ENCODE measurements at places on chromosomes 3 and 15. TPM values are rescaled to one million over a fixed set of nuclear protein-coding genes. Genes with fewer than 3 reads are reported as not detected.

GRCh38 chr15:91947293-91947679, 93.8 kb downstream of the SLCO3A1 start:
- DNase-seq = no peak

DNA sequence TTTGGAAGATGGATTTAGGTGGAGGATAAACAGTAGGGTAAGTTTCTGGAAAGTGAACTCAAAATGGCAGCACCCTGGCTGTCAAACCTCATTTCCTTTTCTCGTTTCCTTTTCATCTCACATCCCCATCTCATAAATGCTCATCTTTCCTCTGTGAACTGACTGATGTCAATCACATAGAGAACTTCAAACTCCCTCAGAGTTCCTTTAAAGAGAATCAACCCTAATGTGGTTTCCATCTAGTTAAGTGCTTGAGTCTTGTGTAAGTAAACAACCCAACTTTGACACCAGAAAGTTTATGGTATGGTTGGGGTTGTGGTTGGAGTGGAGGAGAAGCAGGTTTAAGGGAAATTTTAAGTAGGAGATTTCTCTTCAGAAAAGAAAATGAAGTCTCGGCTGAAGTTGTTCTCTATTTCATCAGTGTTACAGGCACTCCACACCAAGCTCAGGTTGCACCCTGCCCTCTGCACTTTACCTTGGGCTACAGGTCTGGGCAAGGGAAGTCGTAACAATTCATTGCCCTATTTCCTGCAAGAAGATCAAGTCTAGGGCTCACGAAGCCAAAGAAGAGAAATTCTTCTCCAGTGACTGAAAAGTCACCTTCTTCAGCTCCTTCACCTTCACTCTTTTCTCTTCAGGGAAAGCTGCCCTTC, 34.4 kb upstream of the TNIK start:
- no peak for DNase-seq

The EPM2AIP1 gene
- 6.2 TPM for total RNA-seq

GRCh38 chr3:64454179-64454578, 228.9 kb upstream of the PRICKLE2 start:
- DNase-seq = no peak

GRCh38 chr3:113043686-113044085, 52.9 kb downstream of the GTPBP8 start:
- DNase-seq = no peak

The METTL6 gene
- total RNA-seq = 31.6 TPM

- DNase-seq = no peak
Observed at GRCh38 chr3:173548261-173548660, 150.7 kb downstream of the NLGN1 start.

The RASL12 gene
- total RNA-seq = 0.92 TPM

GRCh38 chr3:194740859-194741491, 55.3 kb downstream of the FAM43A start:
- DNase-seq = peak; percentile 89

The SLC27A2 gene
- 7.8 TPM for total RNA-seq

The ALAS1 gene
- total RNA-seq = 47.5 TPM

- no peak for DNase-seq
Observed at GRCh38 chr3:100209169-100209568, 51.6 kb upstream of the TBC1D23 start.

DNA sequence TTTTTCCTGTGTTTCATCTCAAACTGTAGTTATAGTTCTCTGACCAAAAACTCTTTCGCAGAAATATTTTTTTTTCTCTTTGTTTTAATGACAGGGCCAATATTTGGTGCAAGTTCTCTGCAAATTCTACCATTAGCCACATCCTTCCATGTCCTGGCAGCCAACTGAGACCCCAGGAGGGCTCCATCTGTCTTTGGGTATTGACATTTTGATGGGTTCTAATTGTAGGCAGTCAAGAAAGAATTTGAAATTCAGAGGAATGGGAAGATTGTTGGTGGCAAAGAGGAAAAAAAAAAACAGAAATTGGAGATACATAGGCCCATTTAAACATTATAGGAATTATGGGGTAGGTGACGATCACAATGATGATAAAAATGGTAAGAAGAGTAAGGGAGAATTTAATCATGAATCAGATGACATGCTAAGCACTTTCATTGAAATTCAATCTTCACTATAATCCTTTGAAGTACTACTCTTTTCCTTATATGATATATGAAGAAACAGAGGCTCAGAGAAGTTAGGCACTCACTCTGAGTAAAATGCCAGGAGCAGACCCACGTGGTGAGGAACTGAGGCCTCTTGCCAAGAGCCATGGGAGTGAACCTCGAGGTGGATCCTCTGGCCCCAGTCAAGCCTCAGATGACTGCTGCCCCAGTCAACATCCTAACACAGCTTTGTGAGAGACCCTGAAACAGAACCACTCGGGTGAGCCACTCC, 151.4 kb downstream of the PDZRN3 start:
- DNase-seq = no peak

DNA sequence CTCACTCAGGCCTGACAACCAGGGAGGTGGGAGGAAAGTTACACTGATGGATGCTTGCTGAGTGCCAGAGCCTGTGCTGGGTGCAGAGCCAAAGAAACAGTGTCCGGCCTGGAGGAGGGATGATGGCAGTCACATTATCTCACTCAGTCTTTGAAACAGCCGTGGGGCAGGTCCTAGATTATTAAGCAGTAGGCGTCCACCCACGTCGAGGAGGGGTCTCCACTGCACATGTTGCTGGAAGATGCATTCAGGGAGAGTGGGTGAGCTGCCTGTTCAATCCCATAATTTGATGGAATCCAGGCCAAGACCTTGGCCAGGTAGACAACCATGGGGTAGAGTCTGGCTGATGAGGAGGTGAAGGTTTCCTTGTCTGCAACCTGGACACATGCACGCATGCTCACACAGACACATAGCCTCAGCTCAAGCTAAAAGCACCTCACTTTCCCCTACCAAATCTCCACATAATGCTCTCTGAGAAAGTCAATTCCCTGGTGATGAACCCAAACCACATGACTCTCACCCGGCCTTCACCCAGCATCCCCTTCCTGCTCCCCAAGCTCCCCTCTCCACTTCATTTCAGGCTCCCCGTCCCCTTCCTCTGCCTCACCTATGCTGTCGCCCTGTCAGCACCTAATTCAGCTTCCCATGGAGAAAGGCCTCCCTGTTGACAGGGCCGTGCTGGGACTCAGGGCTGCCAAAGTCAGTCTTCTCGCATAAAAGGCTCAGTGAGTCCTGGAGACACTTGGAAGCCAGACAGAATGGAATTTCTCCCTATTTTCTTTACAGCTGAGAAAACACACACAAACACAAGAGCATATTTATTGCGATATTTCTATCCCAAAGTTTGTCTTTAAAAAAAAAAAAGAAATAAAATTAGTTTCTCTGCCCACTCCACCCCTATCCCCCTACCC, 29.8 kb downstream of the ACAN start:
- DNase-seq = no peak

The A4GNT gene
- total RNA-seq = not detected

GRCh38 chr3:55823001-55823400, 335.9 kb upstream of the WNT5A start:
- no peak for DNase-seq

DNA sequence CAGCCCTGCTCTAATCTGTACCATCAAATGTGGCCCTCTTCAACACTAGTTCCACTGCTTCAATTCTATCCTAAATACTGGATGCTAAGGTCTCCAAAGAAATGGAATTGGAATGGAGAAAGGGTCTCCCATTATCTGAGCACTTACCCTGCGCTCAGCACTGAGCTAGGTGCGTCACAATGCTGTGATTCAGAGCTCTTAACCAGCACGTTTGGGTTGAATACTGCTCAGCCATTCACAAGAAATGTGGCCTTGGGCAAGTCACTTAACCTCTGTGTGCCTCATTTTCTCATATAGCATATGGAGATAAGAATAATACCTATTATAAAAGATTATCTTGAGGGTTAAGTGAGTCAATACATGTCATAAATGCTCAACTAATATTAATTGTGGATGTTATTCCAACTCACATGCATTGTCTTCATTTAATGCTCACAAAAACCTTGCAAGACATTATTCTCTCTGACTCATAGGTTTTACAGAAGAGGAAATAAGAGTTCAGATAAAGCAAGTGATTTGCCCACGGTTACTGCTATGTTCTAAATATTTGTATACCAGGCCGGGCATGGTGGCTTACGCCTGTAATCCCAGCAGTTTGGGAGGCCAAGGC, 27.4 kb upstream of the SRGAP3 start:
- DNase-seq = no peak

DNA sequence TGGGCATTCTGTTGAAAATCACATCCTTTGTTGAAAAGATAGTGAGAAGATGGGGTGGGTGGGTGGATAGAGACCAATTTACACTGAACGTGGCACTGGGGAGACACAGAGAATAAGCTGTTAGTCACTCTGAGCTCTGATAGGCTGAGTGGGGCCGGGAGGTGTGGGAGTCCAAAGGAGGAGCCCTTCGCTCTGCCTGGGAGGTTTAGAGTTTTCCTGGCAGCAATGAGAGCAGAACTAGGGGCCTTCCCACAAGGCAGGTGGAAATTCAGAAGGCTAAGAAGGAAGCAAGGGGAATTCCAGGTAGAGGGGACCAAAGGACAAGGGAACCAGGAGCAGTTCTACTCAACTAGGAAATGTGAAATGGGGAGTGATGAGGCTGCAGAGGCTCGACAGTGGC, 272.7 kb downstream of the RPLP1 start:
- no peak for DNase-seq

The SNTN gene
- not detected for total RNA-seq

DNA sequence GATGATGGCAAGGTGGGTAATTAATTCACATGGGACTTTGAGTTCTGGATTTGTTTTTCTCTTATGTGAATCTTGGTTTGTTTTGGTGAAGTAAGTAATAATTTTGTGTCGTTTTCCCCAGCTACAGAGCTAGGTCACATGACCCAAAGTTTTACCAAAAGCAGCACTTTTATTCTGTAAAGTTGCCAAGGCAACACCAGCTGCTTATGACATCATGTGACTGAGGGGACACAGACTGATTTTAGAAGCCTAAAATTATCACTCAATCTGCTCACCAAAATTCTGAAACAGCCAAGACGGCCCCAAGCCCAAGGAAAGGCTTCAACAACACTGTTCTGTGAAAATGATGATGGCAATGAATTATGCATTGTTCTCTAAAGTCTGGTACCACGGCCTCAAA, 63.9 kb downstream of the MEX3B start:
- DNase-seq = no peak

DNA sequence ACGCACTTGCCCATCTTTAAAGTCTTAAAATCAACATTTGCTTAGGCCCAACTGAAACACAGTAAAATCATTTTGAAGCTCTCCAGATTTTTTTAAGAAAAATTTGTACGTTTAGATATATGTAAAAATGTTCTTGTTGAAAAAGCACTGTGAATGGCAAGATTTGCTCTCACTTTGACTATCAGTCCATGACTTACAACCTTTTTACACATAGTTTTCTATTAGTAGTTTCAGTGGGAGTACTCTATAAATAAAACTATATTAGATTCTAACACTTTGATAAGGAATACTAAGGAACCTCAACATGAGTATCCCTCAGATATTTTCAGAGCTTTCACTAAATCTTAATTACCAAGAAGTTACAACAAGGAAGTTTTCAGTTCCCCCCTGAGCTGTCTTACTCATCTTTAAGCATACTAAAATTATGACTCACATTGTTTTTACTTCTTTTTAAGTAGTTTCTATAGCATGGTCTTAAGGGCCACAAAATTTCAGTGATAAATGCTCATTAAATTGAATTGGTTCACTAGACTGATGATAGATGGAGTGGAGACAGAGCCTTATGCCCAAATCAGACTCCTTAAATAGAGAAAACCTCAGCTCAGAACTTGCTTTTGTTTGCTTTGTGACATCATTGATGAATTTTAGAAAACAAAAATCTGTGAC, 31.6 kb upstream of the RAP2B start:
- peak; percentile 71 for DNase-seq

The P2RY1 gene
- 0.41 TPM for total RNA-seq

DNA sequence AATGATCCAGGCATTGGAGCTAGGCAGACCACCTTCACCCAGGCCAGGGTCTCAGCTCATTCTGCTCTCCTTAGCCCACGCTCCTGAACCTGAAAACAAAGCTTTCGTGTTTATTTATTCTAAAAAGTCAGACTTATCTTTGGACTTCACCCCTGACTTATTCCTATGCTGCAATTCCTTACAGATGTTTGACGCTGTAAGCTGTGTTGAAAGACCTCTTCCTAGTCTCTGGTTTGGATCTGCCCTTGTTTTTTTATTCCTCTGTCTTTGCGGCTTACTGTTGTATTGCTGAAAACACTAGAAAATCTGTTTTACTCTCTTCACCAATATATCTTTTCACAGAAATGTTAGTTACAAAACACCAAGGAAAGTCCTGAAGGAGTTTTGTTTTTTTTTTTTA, 40.5 kb upstream of the LDHAL6B start:
- DNase-seq = no peak

GRCh38 chr3:52479037-52479876, 15.9 kb upstream of the STAB1 start:
- DNase-seq = no peak

DNA sequence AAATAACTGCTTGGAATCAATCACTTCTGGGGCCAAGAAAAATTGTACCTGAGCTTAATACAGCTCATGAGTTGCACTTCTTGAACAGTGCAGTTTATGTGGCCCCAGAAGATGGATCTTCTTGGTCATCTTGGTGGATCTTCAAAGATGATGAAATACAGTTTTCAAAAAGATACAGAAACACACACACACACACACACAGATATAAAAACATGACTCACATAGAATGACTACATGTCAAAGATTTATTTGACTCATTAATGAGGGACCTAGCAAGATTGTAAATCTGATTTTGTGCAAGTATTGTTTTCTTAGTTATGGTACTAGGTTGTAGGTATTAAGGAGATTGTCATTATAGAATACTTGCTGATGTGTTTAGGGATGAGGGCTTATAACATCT, 32.6 kb downstream of the PDCD6IP start:
- DNase-seq = no peak

GRCh38 chr3:194828116-194828515, 142.4 kb downstream of the FAM43A start:
- DNase-seq = no peak

GRCh38 chr3:72299321-72299802, 514.4 kb upstream of the PROK2 start:
- no peak for DNase-seq

DNA sequence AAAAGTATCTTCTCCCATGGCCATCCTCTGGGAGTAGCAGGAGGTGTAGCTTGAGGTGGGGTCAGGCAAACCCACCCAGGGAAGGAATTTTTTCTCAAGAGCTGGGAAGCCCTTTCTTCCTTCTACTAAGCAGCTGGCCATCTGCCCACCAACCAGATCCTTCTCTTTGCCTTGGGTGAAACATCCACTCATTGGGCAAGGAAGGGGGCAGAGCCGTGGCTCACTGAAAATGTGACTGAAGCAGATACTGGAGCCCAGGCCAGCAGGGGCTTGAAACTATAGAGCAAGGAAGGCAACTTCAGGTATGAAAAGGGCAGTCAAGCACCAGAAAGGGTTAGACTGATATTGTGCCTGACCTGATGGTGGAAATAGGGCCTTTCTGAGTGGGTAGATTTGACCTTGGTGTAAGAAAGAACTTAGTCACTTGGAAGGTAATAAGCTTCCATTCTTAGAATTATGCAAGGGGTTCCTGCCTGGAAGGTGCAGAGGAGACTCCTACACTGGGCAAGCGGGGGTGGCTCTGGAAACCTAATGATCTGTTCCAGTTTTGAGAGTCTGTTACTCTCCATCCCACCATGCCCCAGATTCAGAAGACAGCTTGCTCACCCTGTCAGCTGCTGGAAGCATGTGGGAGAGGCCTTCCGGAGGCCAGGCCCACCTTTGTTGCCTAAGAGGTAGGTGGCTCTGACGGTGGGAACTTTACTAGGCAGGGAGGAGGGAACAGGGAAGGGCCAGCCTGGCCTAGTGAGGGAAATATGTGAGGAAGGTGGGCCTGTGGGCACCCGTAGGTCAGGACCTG, 22.0 kb upstream of the PLA2G4E start:
- no peak for DNase-seq
